Keratinocyte (primary cell): ENCODE measurements at places on chromosomes 2 and 18. TPM values are rescaled to one million over a fixed set of nuclear protein-coding genes. Genes with fewer than 3 reads are reported as not detected.

DNA sequence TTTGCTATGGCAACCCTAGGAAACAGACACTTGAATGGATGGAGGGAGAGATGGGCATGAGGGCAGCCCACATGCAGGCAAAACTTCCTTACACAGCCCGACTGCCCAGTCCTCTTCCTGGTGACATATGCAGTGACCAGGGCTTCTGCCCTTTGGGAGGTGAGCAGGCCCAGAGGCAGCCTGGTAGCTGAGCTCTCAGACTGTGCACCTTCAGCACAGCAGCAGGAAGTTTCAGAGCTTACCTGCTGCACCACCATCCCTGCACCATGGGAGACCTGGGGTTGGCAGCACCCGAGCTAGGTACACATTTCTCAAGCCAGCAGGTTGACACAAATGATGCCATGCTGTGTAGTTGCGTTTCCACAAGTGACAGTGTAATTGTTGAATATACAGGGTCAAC, 97.6 kb upstream of the LMAN1 start:
- DNase-seq: no peak

GRCh38 chr2:62826141-62826540, 120.6 kb downstream of the EHBP1 start:
- no peak for DNase-seq

DNA sequence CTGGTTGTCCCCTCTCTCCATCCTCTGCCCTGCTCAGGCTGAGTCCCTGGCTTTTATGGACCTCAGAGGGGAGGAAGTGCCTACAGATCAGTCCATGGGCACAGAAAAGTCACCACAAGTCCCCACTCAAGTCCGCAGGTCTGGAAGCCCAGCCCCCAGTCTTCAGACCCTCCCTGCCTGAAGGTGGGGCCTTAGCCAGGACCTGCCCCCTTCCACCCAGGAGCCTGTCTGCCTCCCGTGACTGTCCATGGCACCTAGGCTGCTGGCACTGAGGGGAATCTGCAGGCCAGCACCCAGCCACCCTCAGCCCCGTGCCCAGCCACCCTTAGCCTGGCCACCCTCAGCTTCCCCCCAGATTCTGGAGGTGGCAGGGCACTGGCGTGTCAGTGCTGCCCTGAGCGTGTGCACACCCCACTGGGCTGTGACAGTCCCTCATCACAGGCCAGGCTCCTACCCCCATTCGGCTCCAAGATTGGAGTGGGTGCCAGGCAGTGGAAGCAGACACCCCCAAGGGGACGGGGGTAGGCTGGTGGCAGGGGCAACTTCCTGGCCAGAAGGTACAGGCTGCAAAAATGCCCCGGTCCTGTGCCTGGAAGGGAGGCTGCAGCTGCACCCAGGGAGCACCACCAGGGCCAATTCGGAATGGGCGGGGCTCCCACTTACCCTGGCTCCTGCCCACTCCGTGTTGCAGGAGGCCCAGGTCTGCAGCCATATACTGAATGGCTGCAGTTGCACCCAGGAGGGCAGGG, 154.7 kb upstream of the RMP24 start:
- DNase-seq: no peak

The CLASP1 gene
- 11.1 to 16.7 TPM (median 16.3 TPM) in 3 replicates for polyA plus RNA-seq

DNA sequence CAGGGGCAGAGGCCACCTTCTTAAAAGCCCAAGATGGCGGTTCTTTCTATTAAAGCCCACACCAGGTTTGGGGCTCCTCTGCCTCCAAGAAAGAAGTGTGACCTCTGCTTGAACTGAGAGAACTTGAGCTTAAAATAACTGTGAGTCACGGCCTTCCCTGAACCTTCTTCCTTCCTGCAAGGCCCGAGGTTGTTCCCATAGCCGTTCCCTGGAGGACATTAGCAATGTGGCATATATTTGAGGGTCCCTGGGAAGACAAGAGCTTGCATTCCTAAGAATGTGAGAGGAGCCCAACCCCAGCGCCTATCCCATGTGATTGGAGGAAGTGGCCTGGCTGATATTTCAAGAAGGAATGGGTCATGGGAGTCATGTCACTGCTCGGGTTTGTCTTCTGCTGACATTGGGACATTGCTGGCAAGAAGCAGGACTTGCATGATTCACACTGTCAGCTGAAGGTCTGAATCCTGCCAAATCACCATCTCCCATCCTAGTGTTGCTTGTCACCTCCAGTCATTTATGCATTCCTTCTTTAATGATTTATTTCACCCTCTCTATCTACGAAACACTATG, 168.1 kb downstream of the TRIB2 start:
- no peak for DNase-seq

The KYNU gene
- 2.4 to 8.2 TPM (median 3.9 TPM) in 3 replicates for polyA plus RNA-seq

DNA sequence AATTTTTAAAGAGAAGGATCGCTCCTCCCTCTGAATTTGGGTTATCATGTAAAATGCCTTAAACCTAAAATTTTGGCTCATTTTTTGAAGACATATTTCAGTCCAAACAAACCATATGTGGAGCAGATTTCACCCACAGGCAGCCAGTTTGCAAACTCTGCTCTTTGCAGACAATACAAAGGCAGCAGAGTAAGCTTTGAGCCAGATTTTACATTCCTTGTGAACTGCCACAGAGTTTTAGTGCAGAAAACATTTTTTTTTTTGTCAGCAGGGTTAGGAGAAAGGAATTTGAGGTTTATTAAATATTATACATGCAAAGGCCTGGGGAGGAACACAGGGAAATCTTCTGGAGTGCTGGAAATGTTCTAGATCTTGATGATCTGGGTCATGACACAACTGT, 171.9 kb upstream of the FN1 start:
- DNase-seq: no peak

The SERPINB2 gene
- polyA plus RNA-seq: 555 to 1,052 TPM (median 733 TPM) in 3 replicates

GRCh38 chr2:240626531-240627300, 1.4 kb downstream of the GPR35 start:
- DNase-seq: no peak

The SCYGR4 gene
- not detected in 3 replicates for polyA plus RNA-seq

DNA sequence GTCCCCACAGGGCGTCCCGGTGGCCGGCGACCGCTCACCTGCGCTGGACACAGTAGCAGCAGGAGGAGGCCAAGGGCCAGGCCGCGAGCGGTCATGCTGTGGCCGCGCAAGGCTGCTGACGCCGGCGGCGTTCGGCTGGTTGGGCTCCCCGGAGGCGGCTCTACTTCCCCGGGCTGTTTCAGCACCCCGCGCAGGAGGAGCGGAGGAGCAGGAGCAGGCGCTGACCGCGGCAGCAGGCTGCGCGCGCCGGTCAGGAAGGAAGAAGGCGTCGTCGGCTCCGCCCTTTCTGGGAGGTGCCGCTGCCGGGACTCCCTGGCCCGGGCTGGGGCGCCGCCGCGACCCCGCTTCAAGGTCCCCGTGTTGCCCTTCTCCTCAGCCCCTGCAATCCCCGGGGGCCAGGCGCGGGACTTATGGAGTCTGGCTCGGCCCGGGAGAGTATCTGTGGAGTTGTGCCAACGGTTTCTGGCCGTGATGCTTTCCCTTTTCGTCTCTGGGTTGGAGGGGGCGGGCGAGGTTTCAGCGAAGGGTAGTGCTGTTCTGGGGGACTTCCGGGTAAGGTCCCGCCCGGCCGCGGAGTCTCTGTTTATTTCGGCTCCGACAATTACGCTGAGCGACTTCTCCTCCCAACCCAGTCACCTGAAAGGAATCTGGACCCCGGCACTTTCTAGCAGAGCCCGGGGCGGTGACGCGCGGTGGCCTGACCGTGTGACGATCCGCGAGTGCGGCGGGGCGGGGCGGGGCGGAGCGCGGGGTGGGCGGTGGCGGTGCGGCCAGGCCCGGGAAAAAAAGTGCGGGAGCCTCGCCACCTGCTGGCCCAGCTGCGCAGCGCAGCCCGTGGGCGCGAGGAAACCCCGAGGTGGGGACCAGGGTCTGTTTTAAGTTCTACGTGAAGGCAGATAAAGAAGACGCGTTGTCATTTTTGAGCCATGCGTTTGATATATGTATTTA, at the start of gene NPC1:
NPC1 (minus strand) TSS at position 258 of the 948 bp plus-strand sequence; CDS start at position 95, 163 bp downstream.
- peak; percentile 87 for DNase-seq

DNA sequence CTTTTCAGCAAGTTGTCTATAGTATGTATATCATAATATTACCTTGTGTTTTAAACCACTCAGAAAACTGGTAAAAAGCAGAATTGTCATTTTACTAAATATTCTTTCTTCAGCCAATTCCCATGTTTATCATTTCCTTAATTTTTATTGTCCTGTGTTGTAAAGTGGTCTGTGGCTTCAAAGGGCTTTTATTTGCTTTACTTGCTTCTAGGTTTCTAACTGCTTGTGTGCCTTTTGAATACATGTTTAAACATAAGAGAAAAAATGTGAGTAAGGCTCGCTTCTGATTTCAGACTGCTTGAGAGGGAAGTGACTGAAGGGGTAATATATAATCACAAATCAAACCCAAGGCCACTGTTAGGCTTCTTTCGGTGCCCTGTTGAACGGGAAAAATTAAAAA, 407.5 kb upstream of the NRP2 start:
- no peak for DNase-seq

- DNase-seq: no peak
Observed at GRCh38 chr2:82055846-82056245, 1751.3 kb upstream of the LRRTM1 start.

DNA sequence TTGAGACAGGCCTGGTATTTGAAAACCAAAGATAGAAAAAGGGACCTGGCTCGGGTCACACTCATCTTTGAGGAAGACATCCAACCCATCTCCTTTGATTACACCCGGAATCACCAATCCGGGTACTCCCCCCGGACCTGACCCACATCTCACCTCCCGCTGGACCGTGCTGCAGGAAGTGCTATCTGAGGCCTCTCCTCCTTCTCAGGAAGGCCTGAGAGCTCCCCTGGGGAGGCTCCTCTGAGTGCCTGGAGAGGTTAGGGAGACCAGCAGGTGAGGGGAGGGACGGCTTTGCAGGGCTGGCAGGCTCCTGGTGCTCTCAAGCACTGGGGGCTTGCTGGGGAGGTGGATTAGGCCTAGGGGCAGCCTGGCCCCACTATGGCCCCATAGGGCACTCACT, 170.9 kb downstream of the ACKR3 start:
- DNase-seq: no peak

DNA sequence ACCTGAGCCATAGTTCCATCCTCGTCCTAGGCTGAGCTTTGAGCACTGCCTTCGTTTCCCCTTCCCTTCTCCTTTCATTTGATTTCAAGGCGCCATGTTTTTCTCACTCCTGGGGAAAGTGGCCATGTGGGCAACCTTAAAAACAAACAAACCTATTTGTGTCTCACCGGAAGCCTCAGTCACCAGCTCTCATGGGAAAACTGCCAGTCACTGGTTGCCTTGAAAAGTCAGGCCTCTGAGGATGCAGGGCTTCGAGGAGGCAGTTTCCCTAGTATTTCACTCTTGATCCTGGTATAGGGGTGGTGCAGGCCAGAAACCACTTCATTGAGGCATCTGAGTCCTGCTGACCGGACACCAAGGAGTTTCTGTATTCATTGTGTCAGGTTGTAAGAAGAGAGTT, 59.2 kb upstream of the TRIB2 start:
- DNase-seq: no peak

- no peak for DNase-seq
Observed at GRCh38 chr18:59011786-59012185, 127.9 kb upstream of the SEC11C start.

The ALPG gene
- polyA plus RNA-seq: not detected in 3 replicates

- no peak for DNase-seq
Observed at GRCh38 chr2:59176737-59177136, 935.6 kb upstream of the FANCL start.

DNA sequence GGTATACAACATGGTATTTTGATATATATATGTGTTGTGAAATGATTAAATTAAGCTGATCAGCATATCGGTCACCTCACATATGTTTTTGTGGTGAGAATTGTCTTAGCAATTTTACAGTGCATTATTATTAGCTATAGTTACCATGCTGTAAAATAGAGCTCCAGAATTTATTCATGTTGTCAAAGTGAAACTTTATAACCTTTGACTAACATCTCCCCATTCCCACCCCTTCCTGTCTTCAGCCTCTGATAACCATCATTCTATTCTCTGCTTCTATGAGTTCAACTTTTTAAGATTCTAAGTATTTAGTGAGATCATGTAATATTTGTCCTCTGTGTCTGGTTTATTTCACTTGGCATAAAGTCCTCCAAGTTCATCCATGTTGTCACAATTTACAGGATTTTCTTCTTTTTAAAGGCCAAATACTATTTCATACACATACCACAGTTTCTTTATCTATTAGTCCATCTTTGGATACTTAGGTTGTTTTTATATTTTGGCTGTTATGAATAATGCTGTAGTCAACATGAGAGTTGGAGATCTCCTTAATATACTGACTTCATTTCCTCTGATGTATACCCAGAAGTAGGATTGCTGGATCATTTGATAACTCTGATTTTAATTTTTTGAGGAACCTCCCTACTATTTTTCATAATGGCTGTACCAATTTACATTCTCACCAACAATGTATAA, 30.3 kb downstream of the NCOA1 start:
- no peak for DNase-seq

DNA sequence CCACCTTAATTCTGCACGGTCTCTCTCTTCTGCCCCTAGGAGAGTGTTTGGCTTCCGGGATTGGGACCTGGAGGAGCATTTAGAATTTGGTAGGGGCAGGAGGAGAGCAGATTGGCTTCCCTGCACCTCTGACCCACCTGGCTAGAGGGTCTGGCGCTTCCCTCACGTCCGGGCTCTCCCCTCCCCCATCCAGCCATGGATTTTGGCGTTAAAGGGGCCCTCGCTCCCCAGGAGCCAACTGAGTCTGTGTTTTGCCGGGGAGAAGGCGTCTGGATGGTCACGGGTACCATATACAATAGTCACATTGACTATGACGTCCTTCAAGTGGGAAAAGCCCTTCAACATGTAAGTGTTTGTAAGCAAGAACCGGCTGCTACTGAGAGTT, 6.6 kb downstream of the HOXD3 start:
- DNase-seq: no peak

- DNase-seq: no peak
Observed at GRCh38 chr2:120064664-120065063, 51.8 kb downstream of the EPB41L5 start.

GRCh38 chr2:152493945-152494528, 159.1 kb downstream of the FMNL2 start:
- no peak for DNase-seq

DNA sequence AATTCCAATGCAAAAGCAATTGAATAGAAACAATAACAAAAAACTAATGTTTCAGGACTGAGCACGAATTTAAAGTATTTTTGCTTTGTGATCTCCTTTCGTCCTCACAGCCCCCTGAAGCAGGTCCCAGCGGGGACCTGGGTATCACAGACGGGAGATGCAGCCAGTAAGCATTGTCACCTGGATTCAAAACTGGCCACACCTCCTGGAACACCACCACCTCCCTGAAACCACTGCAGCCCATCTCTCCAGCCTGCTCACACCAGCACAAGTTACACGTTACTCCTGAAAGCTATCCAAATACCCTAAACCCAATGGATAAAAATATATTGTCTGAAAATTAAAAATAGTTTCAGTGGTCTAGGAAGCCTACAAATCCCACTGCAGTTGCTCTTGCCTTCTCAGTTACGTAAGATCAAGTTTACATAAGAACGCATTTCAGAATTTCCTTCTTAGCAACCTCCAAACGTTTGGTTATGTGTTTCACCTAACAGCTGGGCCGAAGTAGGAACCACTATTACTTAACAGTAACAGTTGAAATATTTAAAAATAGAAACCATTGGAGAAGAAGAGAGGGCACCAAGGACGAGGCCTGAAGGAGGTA, 178.0 kb downstream of the HDAC4 start:
- no peak for DNase-seq
